ENCODE measurements at places on chromosomes 3 and 15.

GRCh38 chr15:38819387-38819950, 254.9 kb upstream of the RASGRP1 start:
- DNase-seq, result no peak

GRCh38 chr3:31224936-31225335, 307.8 kb upstream of the STT3B start:
- DNase-seq, result no peak

DNA sequence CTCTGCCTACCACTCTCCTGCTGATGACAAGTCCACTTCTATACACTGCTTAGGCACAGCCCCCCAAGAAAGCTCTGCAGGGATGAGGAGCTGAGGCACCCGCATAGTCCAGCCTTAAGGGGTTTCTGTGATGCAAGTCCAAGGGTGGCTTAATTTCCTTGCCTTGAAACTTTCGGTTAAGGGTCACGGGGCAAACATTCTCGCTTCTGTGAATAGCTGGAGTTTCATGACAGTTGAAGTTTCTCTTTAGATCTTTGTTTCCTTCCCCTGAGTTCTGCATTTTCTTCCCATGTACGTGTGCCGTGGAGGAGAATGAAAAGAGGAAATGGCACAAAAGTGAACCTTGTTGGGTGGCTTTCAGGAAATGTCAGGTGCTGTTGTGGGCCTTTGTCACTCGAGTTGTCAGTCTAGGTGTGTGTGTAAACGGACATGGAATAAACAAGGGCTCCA, 7.0 kb downstream of the GPR160 start:
- DNase-seq, result no peak

DNA sequence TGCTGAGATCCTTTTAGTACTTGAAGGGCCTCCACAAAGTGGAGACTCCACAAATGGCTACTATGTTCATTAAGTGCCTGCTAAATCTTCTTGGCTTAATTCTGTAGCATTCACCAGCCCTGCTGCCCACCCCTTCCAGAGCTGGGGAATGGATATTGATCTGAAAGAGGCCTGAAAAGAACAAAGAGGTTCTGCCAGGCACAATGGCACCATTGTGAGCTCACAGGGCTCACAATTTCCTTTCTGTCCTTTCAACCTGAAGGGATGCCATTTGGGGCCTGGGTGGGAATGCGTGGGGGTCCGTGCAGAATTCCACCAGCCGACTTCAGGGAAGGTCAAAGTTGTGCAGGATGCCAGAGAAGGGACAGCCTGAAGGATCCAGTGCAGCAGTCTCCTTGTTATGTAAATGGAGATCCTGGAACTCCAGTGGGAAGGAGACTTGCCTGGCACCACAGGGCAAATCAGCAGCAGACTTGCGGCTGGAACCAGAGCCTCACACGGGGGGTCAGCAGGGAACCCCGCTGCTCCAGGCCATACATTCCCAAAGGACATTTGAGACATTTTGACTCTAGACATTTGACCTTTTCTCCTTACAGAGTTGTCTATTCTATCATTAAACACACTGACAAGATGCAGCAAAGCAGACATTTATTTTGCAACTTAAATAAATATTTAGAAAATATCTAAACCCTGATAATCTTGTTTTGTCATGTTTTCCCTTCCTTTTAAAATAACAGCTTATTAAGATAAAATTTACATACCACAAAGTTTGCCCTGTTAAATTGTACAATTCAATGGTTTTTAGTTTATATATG, 21.5 kb upstream of the MORF4L1 start:
- DNase-seq, result no peak

DNA sequence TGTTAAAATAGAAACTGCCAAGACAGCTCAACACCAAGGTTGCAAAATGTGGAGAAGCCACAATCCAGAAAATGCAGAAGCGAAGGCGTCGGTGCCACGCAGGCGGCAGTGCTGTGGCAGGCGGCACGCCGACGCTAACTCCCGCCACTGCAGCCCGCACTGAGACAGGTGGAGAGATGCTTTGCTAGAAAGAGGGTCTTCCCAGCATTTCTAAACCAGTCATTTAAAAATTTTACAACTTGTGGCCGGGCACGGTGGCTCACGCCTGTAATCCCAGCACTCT, 23.2 kb downstream of the CYFIP1 start:
- no peak for DNase-seq

GRCh38 chr15:99981839-99982658, 248.8 kb upstream of the LYSMD4 start:
- no peak for DNase-seq

GRCh38 chr15:28989239-28989830, 103.6 kb downstream of the APBA2 start:
- no peak for DNase-seq

DNA sequence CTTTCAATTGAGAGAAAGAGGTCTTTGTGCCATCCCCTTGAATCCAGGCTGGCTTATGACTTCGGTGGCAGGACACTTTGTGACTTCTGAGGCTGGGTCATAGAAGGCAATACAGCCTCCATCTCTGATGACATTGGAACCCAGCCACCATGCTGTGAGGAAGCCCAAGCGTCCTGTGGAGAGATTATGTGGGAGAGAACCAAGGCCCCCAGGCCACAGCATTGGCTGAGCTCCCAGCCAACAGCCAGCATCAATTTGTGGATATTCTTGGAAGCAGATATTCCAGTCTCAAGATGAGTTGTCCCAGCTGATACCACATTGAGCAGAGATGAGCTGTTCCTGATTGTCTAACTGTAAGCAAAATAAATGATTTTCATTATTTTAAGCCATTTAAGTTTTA, 12.7 kb upstream of the XIRP1 start:
- no peak for DNase-seq
